WTC11 (cell line): ENCODE measurements at places on chromosomes 3 and 15.

- DNase-seq = no peak
Observed at GRCh38 chr15:42401544-42402454, 42.5 kb downstream of the CAPN3 start.

- DNase-seq = no peak
Observed at GRCh38 chr3:118987477-118987876, 47.2 kb downstream of the IGSF11 start.

- DNase-seq = no peak
Observed at GRCh38 chr15:63387748-63388493, 6.3 kb upstream of the CA12 start.

GRCh38 chr3:66933233-66933632 is 64.9 kb upstream of the KBTBD8 start:
- no peak for DNase-seq

DNA sequence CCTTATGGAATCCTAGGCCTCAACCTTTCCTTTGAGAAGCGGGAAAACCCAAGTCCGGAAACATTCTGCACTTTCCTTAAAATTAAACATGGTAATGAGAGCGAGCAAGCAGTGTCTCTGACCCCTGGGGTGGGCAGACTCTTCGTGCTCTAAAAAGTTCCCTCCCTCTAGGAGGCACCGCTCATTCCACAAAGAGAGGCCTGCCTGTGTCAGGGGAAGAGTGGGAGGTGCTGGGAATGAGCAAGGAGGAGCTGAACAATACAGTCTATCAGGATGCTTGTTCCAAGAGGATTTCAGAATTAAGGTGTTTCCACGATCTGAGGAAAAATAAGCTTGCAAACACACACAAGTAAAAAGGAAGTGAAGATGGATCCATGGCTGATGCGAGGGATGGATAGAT is 6.0 kb upstream of the RLBP1 start:
- no peak for DNase-seq

DNA sequence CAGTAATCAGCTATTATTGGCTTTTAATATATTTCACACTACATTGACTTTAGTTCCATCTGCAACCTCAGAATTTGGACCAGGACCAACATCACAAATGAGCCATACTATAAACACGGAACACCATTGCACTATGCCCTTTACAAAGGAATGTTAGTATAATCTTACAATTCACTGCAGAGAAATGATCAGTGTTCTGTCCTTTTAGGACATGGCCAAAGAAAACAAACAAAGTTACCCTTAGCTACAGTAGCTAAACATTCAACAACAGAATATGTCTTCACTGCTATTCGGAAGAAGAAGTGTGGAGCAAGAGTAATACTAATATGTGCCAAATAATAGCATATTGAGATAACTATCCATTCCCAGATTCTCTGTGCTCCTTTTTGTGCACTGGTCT is 90.4 kb downstream of the NAALADL2 start:
- DNase-seq = no peak

DNA sequence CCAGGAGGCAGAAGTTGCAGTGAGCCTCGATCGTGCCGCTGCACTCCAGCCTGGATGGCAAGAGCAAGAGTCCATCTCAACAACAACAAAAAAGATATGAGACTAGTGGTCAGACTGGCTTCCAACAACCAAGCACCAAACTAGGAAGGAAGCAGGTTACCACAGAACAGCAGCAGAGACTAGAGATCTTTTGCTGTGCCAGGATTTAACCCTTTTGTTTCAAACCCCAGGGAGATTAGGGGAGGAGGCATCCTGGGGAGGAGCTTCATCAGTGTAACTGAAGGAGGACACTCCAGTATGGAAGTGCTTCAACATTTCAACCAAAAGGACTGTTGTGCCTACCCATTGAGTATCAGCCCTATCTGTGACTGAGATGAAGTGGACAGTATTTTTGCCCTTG is 240.3 kb downstream of the ZIC1 start:
- no peak for DNase-seq

GRCh38 chr3:194279701-194280360 is 71.3 kb downstream of the CPN2 start:
- no peak for DNase-seq
